ENCODE measurements at places on chromosomes 12 and 14.

- no peak for DNase-seq
These were observed 8.1 kb downstream of the ARID2 start for GRCh38 chr12:45737638-45738037.

GRCh38 chr12:66240096-66240820 lies 51.2 kb downstream of the IRAK3 start:
- no peak for DNase-seq

DNA sequence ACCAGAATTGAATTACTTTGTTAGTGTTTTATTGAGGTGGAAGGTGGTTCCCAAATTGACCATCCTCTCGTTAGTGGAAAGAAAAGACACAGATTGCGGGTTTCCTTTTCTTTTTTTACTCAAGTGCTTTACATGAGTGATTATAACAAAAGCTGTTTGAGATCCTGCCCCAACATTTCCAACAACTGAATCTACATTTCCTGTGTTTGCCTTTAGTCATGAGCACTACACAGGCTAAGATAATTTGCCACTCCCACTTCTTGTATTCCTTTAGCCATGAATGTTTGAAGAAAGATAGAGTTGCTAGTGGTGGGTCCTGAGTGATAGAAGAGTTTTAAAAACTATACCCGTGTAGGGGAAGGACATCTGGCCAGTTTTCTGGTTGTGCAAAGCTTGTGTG lies 16.0 kb downstream of the RERGL start:
- DNase-seq, result no peak

GRCh38 chr12:38123566-38124246 lies 192.9 kb upstream of the ALG10B start:
- no peak for DNase-seq

All from fibroblast of skin of abdomen (primary cell).